Activated T-helper 17 cell treated with anti-CD3 and anti-CD28 coated beads, Interleukin-2, amount 50 U/mL, for 72 hours (primary cell): ENCODE measurements at places on chromosomes 7 and 10.

DNA sequence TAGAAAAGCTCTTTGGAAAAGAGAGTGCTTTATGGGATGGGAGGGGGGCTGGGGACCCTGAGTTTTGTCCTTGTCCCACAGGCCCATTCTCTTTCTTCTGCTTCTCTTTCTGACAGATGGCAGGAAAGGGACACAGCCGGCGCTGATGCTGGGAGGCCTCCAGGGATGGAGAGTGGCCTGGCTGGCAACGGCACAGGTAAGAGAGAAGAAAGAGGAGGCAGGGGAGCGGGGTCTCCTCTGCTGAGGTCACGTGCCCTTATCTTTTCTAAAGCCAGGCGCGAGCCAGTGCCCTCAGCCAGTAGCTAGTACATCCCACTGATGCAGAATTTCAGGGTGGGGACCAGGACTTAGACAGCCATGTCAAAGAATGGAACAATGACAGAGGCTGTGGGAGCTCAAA lies 9.2 kb downstream of the ZNF775 start:
- H3K27me3 ChIP-seq = no peaks in the 10 kb centered on the region
- H3K36me3 ChIP-seq = no peaks in the 10 kb centered on the region
- H3K4me3 ChIP-seq = no peak overlapping the region
- no peak for ATAC-seq

DNA sequence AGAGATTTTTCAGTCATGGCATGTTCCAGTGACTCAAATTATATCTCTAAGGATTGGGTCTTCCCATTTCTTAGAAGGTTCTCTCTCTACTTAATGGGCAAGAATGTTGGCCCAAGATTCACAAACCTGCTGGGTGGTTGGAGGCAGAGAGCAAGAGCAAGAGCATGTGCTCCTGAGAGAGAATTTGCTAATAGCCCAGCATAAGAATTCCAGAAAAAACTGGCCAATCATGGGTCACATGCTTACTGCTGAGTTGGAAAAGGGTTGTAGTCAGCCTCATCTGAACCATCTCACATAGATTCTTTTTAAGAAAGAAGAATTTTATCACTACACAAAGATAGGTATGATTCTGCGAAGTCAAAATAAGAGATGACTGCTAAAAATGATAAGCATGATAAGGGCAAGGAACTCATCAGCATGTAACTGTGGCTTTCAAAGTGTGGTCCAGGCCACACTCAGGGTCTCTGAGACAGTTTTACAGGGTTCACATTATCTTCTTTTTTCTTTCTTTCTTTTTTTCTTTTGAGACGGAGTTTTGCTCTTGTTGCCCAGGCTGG lies 8.2 kb upstream of the VCL start:
- H3K4me3 ChIP-seq = no peak overlapping the region
- no peak overlapping the region for H3K27ac ChIP-seq
- no peak for ATAC-seq
- H3K4me1 ChIP-seq = peaks cover 22% of the 10 kb centered on the region

DNA sequence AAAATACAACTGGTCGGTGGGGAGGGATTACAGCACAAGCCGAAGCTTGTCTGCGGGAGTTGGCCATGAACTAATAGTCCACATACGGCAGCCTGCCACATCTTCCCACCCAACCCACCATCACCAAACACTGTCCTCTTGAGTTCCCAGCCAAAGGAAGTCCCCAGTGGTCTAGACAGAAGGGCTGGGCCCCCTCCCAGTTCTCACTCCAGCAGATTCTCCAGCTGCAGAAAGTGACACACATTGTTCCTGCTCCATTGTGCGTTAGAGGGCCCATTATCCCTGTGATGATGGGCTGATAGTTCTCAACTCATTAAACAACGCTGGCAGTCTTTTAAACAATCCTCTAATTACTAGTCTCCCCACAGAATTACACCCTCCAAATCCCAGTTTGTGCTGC lies 148.0 kb downstream of the FGFR2 start:
- no peaks in the 10 kb centered on the region for H3K36me3 ChIP-seq
- no peaks in the 10 kb centered on the region for H3K4me1 ChIP-seq

GRCh38 chr7:42197451-42197850 lies 39.6 kb downstream of the GLI3 start:
- no peaks in the 10 kb centered on the region for H3K36me3 ChIP-seq
- ATAC-seq = no peak
- no peaks in the 10 kb centered on the region for H3K4me1 ChIP-seq

GRCh38 chr10:33966946-33967345 lies 632.5 kb upstream of the NRP1 start:
- no peaks in the 10 kb centered on the region for H3K4me1 ChIP-seq
- no peaks in the 10 kb centered on the region for H3K36me3 ChIP-seq
